HS-27A (cell line): ENCODE measurements at places on chromosomes 16 and 17.

- DNase-seq = no peak
Observed at GRCh38 chr16:85975451-85975981, 76.6 kb downstream of the IRF8 start.

- DNase-seq = peak; percentile 35
Observed at GRCh38 chr17:9350080-9350479, 225.5 kb downstream of the STX8 start.

DNA sequence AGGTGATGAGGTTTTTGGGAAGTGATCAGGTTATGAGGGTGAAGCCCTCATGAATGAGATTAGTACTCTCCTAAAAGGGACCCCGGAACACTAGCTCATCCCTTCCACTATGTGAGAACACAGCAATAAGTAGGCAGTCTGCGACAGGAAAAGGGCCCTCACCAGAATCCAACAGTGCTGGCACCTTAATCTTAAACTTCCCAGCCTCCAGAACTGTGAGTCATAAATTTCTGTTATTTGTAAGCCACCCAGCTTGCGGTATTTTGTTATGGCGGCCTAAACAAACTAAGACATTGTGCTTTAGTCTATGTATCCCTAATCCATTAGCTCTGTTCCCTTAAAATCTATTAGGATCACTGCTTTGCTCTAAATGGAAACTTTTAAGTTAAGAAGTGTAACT, 8.5 kb downstream of the SLFN12 start:
- no peak for DNase-seq

DNA sequence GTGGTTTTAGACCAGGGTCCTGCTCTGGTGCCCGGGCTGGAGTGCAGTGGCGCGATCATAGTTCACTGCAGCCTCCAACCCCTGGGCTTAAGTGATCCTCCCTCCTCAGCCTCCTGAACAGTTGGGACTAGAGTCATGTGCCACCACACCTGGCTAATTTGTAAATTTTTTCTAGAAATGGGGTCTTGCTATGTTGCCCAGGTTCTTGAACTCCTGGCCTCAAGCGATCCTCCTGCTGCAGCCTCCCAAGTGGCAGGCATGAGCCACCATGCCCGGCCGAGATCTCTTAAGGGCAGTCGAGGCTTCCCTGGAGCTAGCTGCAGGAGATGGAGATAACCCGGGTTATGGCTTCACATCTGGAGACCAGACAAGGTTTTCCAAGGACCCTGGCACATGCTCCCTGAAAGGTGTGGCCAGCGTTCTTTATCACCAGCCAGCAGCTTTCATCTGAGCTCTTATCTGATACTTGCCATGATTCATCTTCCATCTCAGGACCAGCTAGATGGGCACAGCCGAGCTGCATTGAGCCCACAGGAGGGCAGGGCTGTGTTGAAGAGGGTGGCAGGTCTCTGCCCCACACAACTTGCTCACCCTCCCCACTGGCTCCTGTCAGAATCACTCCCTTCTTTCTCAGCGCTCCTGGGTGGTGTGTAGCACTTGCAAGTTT, 28.6 kb downstream of the SCNN1B start:
- DNase-seq = no peak

- DNase-seq = no peak
Observed at GRCh38 chr16:85712801-85713200, 24.0 kb upstream of the GINS2 start.

GRCh38 chr16:86317813-86318650, 192.3 kb upstream of the FOXF1 start:
- no peak for DNase-seq

- no peak for DNase-seq
Observed at GRCh38 chr17:76826330-76827068, 41.7 kb upstream of the MGAT5B start.

DNA sequence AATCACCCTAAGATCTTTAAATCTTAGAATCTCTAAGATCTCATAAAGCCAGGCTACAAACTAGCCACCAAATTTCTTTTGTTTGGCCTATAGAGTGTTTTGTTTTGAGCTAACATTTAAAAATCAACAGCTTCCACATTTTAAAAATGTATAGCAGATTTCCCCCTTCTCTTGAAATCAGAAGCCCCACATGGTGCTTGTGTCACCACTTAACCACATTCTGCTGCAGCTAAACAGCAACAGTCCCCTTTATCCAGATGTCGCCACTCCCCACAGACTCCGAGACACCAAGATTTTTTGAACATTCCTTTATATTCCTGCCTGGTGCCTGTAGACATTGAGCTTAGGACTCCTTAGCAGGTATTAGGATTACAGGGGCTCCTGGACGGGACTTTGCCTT, 16.0 kb downstream of the GUCY2D start:
- no peak for DNase-seq

DNA sequence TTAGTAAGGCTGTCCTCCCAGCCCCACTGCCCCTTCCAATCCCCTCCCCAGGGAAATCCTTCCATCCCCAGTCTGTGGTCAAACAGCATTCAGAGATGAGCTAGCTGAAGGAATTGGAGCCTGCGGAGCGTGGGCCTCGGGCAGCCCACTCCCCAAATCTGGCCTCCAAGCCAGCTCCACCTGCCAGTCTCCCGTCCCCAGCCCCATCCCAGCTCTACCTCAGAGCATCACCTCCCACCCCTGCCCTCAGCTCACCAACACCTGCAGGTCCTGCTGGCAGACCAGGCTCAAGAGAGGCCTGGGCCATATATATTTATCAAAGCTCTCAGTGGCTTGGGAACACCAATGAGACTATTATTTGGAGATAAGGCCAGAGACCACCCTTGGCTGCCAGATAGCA, 5.2 kb upstream of the SPPL2C start:
- no peak for DNase-seq

- DNase-seq = no peak
Observed at GRCh38 chr17:50594128-50594823, 33.8 kb downstream of the CACNA1G start.

- DNase-seq = no peak
Observed at GRCh38 chr16:2842340-2843000, 12.4 kb downstream of the ZG16B start.

DNA sequence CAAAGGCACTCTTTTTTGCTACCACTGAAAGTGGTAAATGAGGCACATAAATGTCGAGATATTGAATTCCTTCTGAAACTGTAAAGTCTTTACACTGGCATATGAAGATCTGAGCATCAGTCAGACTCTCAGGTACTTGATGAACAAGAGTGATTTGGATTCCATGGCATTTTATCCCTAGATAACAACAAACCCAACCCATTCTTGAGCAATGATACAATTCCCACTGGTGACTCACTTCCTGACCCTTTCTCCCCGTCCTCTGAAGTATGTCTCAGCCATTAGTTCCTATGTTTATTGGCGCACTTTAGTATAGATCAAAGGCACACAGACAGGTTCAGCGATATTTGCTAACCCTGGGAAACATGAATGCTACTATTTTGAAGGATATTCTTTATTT, 147.0 kb upstream of the RBFOX1 start:
- DNase-seq = no peak

DNA sequence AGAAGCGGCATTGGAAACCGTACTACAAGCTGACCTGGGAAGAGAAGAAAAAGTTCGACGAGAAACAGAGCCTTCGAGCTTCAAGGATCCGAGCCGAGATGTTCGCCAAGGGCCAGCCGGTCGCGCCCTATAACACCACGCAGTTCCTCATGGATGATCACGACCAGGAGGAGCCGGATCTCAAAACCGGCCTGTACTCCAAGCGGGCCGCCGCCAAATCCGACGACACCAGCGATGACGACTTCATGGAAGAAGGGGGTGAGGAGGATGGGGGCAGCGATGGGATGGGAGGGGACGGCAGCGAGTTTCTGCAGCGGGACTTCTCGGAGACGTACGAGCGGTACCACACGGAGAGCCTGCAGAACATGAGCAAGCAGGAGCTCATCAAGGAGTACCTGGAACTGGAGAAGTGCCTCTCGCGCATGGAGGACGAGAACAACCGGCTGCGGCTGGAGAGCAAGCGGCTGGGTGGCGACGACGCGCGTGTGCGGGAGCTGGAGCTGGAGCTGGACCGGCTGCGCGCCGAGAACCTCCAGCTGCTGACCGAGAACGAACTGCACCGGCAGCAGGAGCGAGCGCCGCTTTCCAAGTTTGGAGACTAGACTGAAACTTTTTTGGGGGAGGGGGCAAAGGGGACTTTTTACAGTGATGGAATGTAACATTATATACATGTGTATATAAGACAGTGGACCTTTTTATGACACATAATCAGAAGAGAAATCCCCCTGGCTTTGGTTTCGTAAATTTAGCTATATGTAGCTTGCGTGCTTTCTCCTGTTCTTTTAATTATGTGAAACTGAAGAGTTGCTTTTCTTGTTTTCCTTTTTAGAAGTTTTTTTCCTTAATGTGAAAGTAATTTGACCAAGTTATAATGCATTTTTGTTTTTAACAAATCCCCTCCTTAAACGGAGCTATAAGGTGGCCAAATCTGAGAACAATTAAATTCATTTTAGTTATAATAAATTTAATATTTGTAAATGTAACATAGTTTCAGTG, 1.7 kb downstream of the HEXIM1 start:
- DNase-seq = no peak

GRCh38 chr17:10198509-10199249, at the start of gene GAS7:
Gene GAS7, minus strand, starts transcription at chr17:10198606.
- no peak for DNase-seq

- DNase-seq = no peak
Observed at GRCh38 chr17:68957944-68958343, 2.8 kb upstream of the ABCA8 start.

DNA sequence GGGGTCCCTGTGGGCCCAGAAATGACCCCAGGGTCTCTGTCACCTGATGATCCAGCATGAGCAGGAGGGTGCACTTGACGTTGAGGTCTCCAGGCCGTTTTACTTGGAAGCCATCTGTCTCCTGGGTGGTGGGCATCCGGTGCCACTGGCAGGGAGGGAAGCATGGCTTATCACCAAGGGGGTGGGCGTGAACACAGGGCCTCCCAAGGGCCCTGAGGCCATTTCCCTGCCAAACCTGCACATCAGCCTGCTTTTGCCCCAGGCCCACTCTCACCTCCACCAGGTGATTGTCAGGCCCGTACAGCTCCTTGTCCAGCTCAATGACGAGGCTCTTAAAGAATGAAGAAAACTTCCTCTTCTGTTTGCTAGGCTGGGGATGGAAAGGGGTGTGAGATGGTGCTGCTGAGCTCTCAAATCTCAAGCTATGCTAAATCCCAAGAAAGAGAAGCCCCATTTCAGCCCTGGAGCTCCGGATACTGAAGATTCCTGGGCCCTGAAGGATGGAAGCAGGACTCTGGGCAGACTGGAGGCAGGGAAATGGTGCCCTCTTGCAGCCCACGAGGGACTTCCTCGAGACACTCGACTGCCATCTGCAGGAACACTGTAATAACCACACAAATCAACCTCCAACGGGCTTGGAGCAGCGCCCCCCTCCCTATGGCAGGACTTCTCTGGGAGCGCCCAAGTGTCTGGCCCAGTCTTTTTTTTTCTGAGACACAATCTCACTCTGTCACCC, 7.1 kb upstream of the FTSJ3 start:
- no peak for DNase-seq

DNA sequence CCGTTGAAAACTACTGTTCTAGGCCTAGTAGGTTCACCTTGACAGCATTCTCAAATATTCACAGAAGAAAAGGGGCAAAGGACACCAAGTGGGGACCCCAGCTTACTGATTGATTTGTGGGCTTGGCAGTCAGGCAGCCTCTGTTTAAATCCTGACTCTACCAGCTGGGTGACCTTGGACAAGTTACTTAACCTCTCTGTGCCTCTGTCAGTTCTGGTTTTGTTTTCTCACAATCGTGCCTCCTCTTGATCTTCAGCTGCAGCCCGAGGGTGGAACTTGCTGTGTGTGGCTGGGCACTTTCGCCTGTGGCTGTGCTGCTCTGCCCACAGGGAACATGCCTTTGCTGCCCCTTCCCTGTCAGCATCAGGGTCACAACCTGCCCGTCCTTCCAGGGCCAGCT, 17.8 kb downstream of the RAP1GAP2 start:
- DNase-seq = no peak

GRCh38 chr16:27108051-27108770, 41.5 kb downstream of the C16orf82 start:
- no peak for DNase-seq

- DNase-seq = no peak
Observed at GRCh38 chr17:79135628-79136405, 61.2 kb downstream of the ENGASE start.

- DNase-seq = no peak
Observed at GRCh38 chr16:86555704-86556075, 655 bp upstream of the MTHFSD start.

DNA sequence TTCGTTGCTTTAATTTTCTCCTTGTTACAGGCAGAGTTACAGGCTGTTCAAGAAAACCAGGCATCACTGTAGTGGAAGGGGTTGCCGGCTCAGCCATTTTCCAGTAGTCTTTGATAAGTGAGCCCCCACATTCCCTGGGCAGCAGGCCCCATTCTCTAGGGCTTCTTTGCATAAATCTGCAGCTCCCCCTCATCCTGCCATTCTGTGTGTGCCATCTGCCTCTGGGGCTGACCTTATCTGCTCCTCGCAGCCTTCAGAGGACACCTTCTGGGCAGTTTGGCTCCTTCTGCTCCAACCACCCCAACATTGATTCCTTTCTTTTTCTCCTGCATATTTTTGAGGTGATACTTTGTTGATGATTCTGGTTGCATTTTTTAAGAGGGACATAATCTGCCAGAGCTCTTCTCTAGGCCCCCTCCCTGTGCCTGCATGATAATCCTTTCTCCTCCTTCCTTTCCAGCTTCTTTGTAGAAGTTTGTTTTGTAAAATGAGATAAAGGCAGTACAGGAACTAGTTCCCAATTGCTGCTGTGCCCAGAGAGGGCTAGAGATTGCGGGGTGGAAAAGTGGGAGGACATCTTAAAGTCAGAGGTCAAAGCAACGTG, 17.1 kb downstream of the RND2 start:
- DNase-seq = no peak
